ENCODE measurements at places on chromosomes 3 and 15.

DNA sequence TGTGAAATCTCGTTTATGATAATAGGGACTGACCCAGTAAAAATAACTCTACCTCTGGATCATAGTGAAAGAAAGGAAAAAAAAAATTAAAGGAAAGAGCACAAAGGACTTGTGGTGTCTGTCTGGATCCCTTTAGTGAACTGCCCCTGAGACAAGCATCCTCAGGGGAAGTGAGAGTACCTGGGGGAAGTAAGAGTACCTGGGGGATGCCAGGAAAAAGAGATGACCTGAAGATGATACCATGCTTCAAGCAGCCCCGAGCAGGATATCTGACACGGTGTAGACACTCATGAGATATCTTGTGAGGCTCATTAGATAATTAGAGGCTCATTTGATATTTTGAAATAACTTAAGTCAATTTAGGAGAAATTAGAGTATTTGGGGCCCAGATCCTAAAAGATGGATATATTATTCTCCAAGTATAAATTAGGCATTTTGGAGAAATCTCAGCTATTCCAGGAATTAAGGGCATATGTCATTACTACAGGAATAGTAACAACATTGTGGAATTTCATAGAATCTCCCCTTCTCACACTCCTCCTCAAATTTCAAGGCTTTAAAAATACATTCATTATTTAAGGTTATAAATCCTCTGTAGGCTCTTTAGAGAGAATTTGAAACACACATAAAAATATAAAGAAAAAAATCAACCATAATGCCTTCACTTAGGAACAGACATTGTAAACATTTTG lies 36.3 kb upstream of the PSMD6 start:
- DNase-seq: no peak

DNA sequence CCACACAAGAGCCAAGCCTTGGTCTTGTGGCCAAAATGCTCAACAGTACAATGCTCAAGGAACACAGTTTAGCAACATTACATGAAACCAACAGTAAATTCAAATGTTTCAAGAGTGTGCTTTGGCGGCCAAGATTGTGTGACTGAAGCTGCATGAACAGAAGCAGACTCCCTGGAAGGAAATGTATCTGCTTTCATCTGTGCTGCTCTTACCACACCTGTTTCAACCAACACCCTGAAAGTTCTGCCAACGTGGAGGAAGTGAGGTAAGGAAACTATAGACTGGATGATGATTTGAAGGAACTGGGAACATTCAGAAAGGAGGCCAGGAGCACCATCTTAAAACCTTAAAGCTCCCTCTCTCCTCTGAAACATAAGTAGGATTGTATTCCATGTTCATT lies 55.7 kb downstream of the MB21D2 start:
- no peak for DNase-seq

- DNase-seq: no peak
Observed at GRCh38 chr3:169528289-169528688, 135.2 kb downstream of the MECOM start.

- no peak for DNase-seq
Observed at GRCh38 chr15:68419301-68420175, 12.4 kb downstream of the ITGA11 start.

DNA sequence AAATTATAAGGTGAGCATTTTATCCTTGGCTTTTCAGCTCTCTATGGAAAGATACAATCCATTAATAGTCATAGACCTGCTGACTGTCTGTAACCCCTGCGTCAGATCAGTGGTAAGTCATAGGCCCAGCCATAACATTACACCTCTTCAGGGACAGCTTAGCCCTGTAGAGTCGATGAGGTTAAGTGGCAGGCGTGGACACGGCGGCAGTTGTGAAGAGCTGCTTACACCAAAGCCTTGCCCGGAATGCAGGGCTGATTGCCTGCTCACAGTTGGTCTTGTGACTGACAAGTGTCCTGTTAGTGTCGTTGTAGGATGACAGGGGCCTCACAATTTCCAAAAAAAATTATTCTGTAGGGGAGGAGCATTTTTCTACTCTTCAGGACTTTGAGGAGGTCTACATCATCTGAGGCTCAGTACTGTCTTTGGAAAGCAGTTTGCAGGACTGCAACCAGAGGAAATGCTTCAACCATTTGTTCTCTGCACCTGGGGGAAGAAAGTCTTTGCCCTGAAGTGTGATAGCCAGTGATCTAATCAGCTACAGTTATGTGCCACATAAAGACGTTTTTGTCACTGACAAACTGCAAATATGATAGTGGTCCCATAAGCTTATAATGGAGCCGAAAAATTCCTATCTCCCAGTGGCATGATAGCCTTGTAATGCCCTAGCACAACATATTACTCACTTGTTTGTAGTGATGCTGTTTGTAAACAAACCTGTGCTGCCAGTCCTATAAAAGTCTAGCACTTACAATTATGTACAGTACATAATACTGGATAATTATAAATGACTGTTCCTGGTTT lies 14.9 kb upstream of the SELENOT start:
- no peak for DNase-seq

GRCh38 chr3:112681822-112682325 lies 40.9 kb upstream of the CCDC80 start:
- no peak for DNase-seq

DNA sequence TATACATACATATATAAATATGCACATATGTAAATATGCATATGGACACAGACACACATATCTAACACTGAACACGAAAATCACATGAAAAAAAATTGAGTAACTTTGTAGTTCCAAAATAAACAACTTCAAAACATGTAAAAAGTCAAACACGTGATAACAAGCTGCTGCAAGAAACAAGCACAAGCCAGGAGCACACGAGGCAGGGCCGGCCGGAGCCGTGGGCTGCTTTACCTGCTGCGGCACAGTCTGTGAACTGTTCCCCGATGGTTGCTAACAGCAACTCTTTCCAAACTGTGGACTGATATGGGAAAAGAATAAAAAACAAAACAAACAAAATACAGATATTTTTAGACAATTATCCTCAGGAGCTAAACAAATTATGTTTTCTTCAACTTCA lies 31.6 kb downstream of the EIF4E3 start:
- DNase-seq: no peak

GRCh38 chr15:73996939-73997338 lies 2.4 kb downstream of the PML start:
- DNase-seq: no peak

GRCh38 chr3:45915518-45916231 lies 27.6 kb upstream of the CXCR6 start:
- peak; percentile 50 for DNase-seq

DNA sequence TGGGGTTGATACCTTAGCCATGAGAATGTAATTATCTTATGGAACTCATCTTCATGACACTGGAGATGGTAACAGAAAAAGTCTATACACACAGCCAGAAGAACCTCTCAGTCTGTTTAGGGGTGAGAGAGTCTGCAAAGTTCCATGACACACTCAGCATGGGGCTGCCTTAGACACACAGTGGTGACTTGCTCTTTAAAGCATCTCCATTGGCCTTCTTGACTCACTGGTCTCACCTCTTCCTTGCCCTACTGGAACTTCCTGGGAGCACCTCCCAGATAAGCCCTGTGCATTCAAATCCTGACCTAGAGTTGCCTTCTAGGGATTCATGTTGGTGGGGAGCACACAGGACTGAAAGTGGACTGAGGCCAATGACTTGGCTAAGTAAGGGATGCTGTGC lies 9.3 kb downstream of the MAGI1 start:
- DNase-seq: no peak

- DNase-seq: peak; percentile 11
Observed at GRCh38 chr15:59622289-59622688, 10.7 kb downstream of the GCNT3 start.

DNA sequence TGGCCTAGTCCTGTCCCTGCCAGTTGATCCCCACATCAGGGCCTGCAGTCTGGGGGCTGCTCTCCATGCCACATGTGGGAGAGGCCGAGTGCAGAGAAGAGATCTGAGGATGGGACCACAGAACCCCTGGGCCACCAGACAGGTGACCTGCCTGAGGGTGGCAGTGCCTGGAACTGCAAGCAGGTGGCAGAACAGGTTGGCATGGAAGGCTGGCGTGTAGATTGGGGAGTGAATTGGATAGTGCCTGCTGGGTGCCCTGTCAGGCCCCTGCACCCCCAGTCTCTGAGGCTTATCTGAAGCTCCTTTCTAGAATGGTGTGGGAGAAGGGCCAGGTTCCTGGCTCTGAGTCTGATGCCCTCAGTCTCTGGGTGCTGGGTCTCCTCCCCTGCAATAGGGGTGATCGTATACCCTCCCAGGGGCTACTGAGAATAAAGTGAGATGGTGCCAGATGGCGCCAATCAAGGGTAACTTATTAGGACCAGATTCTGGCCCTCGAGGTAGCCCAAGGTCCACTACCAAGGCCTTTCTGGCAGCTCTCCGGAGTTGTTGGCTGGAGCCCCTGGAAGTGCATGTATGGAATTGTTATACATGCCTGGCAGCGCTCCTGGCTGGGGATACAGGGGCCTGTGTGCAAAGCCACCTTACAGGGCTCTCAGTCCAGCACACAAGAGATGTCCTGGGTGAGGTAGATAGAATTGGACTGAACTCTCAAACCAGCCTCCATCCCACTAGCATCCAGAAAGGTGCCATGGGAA lies 15.7 kb downstream of the C3orf18 start:
- DNase-seq: no peak

- DNase-seq: no peak
Observed at GRCh38 chr3:105511031-105511430, 144.3 kb downstream of the ALCAM start.

DNA sequence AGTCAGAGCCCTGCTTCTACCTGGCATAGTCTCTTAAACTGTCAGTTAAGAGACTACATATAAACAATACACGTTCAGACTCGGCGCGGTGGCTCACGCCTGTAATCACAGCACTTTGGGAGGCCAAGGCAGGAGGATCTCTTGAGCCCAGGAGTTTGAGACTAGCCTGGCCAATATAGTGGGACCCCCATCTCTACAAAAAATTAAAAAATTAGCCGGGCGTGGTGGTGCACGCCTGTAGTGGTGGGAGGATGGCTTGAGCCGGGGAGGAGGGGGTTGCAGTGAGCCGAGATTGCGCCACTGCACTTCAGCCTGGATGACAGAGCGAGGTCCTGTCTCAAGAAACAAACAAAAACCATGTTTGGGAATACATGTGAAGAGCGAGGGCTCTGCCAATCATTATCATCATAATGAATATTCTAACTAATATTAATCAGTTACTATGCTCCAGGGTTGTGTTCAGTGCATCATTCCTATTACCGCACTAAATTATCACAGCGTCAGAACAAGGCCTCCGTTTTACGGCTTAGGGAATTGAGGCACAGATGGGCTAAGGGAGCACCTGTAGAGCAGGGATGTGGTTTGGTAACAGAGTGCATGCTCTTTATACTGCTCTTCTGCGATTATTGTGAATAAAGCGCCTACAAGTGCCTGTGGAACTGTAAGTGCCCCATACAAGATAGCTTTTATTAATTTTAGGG lies 844 bp upstream of the UQCC5 start:
- no peak for DNase-seq

GRCh38 chr3:194604837-194605236 lies 28.4 kb downstream of the TMEM44 start:
- DNase-seq: no peak

All from activated CD8-positive, alpha-beta memory T cell treated with anti-CD3 and anti-CD28 coated beads for 48 hours (primary cell).